Stimulated activated naive CD8-positive, alpha-beta T cell treated with anti-CD3 and anti-CD28 coated beads, Interleukin-15, Interleukin-2, amounts not matched to agents 100 U/mL and 50 U/mL, for 24 hours (primary cell): ENCODE measurements at places on chromosomes 1 and 21.
A peak's percentile ranks its signal among the peaks of the same experiment; 100 is the strongest.

DNA sequence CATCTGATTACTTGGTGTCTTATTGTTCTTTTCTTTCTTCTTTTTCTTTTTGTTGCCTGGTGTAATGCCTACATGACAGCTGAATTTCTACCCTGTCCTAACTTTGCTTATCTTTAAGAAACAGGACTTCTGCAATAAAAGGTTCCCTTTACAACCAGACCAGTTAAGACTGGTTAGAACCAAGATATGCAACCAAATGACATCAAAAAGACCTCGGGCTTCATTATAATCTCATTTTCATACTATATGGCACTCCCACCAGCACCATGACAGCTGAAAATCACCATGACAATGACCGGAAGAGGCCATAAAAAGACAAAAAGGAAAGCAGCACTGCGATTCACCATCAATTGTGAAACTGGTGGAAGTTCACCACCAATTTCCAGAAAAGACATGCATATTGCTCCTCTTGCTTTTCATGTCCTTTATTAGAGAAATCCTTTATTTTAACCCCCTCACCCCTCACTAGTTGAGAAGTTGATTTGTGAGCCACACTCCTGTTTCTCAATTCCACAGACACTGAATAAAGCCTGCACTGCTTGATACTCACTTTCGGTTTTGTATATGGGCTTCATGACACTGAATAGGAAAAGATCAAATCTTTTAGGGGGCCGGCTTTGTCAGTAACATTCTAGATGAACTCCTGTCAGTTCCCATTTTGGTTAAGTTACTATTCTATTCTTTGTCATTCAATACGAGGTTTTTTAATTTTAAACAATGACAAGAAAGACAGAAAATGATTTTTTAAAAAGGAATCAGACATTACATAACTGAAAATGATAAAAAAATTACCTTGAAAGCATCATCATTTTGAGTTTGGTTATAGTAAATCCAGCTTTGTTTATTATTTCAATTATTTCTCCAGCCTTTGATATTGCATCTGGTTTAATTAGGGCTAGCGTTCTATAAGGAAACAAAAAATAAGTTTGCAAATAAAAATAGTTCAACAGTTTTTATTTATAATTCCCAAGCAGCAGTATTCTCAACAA lies 58.1 kb downstream of the NME7 start:
- no peak for DNase-seq

DNA sequence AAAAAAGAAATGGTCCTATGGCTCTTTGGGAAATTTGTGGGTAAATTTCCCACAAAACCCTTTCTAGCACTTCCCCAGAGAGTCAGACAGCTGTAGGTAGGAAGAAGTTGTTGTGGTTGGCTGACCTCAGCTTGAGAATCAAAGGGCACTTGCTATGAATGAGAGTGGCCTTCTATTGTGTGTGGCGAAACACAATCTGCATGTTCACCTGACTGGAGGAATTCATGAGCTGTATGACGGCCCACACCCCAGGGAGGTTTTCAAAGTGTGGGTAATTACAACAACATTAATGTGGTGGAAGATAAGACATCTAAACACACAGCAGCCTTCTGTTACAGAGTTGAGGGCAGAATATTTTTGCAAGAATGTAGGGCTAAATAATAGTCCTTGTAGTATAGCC lies 38.8 kb downstream of the NGF start:
- no peak for DNase-seq

- DNase-seq, result no peak
Observed at GRCh38 chr1:35845766-35846165, 37.2 kb upstream of the AGO1 start.

DNA sequence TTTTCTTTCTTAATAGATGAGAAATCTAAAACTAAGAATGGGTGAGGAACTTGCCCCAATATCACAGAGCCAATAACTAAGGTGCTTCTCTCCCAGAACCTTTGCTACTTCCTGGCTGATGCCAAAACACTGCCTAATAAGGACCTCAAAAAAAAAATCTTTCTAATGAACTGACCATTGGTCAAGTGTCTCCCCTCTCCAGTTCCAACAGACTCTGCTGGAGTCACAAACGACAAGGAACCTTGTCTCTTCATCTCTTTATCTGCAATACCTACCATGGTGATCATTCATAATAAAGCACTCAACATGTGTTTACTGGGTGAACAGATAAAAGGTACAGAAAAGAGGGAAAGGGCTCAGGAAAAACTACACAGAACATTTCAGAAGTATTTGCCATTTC lies 197.4 kb downstream of the LTN1 start:
- no peak for DNase-seq

DNA sequence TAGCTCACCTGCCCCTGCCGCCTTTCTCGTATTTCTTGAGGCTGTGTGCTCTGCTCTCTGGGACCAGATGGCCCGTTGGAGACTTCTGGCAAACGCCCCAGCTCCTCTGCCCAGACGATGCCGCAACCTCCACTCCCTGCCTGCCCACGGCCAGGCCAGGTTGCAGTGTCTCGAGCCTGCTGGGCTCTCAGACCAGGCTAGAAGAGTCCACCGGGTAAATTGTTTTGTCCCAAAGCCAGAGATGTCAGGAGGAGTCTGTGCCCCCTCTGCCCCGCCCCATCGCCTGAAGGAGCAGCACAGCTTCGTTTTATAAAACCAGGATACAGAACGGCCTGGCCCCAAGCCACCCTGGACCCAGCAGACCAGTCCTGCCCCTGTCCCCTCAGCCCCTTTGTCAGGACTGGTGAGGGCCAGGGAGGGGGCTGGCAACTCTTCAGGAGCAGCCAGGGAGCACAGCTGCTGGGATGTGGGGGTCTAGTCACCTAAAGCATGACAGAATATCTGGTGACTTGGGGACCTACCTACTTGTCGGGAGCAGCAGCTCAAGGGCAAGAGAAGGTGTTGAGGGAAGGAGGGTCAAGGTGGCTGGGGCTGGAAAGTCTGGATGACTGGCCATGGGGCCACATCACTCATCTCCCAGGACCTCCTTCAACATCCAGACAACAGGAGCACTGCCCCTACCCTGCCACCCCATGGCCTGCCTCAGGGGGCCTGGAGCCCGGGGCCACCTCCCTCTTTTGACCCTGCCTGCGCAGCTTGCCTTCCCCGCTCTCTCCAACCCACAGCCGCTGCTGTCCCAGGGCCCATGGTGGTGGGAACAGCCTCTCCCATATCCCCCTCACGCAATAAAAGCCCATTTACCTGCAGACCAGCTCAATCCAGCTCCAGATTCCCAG lies 33.9 kb upstream of the LBR start:
- DNase-seq, result no peak

DNA sequence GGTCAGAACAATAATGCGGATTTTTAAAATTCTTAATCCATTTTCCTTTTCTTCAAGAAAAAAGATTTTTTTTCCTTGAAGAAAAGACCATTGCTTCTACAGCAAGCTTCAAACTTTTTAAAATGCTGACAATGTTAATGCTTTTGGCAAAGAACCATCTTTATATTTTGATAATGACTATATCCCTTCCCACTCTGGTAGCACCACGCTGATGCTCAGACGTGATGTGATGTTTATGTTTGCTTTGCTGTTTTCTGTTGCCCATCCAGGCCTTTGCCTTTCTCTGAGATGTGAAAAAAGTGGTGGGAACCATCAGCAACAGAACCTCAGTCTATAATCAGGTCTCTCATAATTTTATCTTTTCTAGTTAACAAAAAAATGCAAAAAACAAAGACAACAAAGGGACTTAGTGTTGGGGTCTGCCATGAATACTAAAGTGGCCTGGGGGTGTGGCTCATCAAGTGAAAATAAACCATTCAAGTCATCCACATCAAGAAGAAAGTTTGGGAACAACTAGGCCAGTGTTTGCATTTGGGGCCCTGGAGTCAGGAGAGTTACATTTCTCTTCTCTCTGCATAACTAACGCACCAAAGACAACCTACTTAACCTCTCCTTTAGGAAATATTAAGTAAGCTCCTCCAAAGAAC lies 244.6 kb upstream of the DMRTA2 start:
- no peak for DNase-seq

DNA sequence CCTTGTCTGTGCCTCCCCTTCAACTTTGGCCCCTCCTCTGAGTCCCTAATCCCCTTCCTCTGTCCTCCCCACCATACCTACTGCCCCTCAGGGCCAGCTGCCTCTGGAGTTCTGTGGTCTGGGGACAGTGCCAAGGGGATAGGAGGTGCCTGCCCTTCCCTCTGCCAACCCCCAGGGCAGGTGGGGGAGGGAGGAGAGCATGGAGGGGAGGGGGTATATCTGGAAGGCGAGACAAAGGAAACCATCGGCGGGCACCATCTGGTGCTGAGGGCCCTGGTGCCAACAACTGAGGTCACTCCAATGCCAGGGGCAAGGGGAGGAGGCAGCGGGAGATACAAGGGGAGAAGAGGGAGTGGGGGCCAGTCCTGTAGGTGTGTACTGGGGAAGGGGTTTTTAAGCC lies 9.6 kb downstream of the RAB25 start:
- DNase-seq, result no peak

DNA sequence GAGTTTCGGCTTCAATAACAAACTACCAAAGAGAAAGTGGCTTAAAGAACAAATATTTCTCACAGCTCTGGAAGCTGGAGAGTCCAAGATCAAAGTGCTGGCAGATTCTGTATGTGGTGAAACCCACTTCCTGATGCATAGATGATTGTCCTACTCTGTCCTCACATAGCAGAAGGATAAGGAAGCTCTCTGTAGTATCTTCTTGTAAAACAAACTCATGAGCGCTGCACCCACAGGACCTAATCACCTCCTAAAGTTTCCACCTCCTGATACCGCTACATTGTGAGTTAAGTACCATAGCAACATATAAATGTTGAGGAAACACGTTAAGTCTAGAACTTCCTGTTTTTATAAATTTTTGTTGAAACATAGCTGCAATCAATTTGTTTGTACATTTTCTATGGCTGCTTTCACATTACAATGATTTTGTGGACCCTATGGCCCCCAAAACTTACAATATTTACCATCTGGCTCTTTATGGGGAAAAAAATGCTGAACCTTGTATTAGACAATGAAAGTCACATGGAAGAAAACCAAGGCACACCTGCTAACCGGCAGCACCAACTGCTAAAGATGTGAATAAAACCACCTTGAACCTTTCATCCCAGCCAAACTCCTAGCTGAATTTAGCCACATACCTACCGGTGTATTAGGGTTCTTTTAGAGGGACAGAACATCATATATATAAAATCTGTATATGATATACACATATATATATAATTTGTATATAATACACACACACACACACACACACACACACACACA lies 1423.4 kb downstream of the NCAM2 start:
- DNase-seq, result no peak

GRCh38 chr1:18764362-18764761 lies 95.1 kb downstream of the TAS1R2 start:
- DNase-seq, result no peak

DNA sequence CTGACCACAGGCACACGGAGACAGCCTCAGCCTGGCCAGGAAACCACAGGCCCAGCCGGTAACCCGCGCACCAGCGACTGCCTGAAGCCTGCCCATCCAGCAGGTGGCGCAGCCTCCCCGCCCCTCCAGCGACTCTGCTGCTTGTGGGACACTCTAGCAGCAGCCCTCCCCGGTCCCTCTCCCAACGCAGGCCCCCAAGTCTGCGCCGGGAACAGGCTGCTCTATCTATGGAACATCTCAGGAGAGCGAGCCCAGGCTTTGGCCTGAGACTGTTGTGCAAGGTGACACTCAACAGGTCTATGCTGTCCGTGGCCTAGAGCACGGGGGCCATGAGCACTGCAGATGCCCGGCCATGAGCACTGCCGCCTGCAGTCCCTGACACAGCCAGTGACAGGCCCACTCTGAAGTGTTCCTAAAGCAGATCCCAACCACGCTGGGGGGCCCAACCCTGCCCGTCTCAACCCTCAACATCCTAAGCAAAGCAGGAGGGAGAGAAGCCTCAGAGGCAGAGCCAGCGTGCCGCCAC lies 28.4 kb downstream of the WDR4 start:
- peak; percentile 55 for DNase-seq

DNA sequence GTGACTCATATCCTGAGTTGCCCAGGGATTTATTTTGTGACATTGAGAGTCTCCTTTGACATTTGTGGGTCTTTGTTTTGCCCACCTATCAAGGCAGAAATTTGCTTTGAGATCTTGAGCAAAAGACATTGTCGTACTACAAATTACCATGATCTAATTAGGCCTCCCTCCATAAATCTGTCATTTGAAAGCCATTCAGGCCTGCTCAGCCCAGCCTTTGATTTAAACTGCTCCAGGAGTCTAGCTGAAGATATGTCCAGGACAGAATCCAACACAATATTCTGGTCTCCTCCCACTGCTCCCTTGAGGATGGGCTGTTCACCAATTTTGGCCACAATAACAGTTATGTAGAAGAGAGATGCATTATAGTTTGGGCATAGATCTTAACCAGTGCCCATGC lies 86.7 kb downstream of the PROX1 start:
- DNase-seq, result no peak

- DNase-seq, result no peak
Observed at GRCh38 chr1:57578680-57579079, 154.8 kb upstream of the DAB1 start.

GRCh38 chr1:107941123-107941522 lies 23.9 kb downstream of the VAV3 start:
- no peak for DNase-seq

- DNase-seq, result no peak
Observed at GRCh38 chr21:42988236-42988965, 14.0 kb downstream of the PKNOX1 start.

DNA sequence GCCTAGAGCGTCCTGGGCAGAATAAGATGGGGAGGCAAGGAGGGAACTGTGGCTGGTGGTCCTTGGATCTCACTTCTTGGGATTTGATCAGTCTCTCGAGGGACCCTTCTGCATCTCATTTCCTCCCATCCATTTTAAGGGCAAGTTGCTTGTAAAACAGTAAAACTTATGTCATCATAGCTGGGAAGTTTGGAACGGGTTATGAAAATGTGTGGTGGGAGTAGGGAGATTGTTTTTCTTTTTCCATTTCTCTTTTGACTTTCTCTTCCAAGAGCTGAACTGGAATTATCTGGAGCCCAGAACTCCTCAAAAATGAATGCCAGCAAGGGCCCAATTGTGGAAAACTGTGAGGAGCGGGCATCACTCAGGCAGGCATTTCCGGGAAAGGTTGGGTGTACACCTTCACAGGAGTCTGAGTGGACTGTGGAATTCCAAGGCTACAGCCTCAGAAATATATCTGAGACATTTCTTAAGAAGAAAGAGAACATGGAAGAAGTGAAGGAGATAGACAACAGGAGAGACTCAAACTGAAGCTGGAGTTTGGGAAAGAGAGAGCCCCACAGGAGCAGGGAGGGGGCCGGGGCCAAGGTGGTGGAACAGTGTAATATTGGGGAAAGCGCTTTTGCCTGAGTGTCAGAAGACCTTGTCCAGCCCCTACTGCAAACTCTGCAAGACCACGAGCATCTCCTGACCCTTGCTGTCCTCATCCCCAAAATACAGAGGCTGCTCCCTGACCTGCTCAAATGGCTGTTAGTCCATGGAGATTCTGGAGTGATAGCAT lies 185.1 kb downstream of the FOXD2 start:
- DNase-seq, result no peak

GRCh38 chr1:59218521-59219236 lies 78.2 kb upstream of the FGGY start:
- DNase-seq, result no peak
